ENCODE measurements at places on chromosomes 2 and 18. TPM values are rescaled to one million over a fixed set of nuclear protein-coding genes. Genes with fewer than 3 reads are reported as not detected.

DNA sequence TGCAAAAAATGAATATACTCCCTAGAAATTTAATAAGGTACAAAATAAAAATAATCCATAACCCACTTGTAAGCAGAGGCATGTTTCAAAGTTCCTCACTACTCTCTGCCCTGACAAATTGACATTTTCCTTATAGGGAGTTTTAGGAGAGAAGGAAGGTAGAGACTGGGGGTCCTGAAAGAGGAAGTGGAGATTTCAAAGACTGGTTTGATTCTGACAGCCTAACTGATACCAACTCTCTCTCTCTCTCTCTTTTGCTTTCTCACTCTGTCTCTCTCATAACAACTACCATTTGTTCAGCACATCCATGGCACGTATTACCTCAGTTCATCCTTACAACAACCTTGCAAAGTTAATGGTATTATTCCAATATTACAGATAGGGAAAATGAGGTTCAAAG lies 18.6 kb downstream of the FZD7 start:
- H3K36me3 ChIP-seq = no peaks in the 10 kb centered on the region
- peaks cover 3% of the 10 kb centered on the region for H3K4me1 ChIP-seq
- H3K4me3 ChIP-seq = no peak overlapping the region
- H3K27me3 ChIP-seq = no peaks in the 10 kb centered on the region

DNA sequence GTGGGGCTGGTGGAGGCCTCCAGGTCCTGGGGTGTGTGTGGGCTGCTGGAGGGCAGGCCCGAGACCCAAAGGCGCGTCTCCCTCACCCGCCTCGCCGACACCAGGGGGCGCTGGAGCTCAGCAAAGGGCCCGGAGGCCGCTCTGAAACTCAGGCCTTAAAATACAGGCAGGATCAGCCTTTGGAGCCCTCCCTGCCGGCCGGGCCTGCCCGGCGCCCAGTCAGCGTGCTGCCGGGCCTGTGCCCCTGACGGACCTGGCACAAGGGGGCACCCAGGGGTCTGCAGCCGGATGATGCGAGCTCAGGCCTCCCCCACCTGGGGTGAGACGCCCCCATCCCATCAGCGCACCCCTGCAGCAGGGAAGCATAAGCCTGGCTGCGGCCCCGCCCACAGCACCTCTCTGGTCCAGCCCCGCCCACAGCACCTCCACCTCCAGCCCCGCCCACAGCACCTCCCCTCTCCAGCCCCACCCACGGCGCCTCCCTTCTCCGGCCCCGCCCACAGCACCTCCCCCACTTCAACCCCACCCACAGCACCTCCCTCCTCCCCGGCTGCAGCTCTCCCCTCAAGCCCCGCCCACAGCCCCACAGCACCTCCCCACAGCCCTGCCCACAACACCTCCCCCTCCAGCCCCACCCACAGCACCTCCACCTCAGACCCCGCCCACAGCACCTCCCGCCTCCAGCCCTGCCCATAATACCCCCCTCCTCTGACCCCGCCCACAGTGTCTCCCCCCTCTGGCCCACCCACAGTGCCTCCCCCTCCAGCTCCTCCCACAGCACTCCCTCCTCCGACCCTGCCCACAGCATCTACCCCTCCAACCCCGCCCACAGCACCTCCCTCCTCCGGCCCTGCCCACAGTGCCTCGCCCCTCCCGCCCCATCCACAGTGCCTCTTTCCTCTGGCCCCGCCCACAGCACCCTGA lies 92.8 kb upstream of the OTOS start:
- H3K4me3 ChIP-seq = peak overlapping the region; percentile 28
- H3K27me3 ChIP-seq = no peaks in the 10 kb centered on the region
- H3K27ac ChIP-seq = peak overlapping the region; percentile 27
- DNase-seq = peak; percentile 94
- H3K4me1 ChIP-seq = peaks cover 27% of the 10 kb centered on the region
- H3K36me3 ChIP-seq = no peaks in the 10 kb centered on the region

DNA sequence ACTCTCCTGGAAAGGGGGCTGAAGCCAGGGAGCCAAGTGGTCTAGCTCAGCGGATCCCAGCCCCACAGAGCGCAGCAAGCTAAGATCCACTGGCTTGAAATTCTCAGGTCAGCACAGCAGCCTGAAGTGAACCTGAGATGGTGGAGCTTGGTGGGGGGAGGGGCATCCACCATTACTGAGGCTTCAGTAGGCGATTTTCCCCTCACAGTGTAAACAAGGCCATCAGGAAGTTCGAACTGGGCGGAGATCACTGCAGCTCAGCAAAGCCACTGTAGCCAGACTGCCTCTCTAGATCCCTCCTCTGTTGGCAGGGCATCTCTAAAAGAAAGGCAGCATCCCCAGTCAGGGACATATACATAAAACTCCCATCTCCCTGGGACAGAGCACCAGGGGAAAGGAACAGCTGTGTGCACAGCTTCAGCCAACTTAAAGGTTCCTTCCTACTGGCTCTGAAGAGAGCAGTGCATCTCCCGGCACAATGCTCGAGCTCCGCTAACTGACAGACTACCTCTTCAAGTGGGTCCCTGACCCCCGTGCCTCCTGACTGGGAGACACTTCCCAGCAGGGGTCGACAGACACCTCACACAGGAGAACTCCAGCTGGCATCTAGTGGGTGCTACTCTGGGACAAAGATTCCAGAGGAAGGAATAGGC lies 282.3 kb upstream of the EPC2 start:
- no peak overlapping the region for H3K4me3 ChIP-seq
- no peaks in the 10 kb centered on the region for H3K27me3 ChIP-seq
- H3K27ac ChIP-seq = no peak overlapping the region
- H3K4me1 ChIP-seq = no peaks in the 10 kb centered on the region
- DNase-seq = no peak

DNA sequence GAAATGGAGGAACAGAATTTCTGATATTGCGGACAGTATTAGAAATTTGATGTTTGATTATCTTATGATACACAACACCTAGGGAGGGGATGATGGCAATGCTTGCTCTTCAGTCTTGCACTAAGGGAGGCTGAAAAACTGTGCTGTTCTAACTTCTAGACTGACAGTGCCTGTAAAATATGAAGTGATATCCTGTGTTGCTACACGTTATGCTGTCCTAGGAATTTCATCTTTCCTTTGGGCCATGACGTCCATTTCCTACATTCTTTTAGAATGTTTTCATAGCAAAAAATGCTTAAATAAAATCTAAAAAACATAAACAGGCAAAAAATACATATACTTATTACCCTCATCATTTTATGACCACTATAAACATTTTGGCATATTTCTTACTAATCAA lies 55.3 kb downstream of the OSBPL1A start:
- no peaks in the 10 kb centered on the region for H3K4me1 ChIP-seq
- no peak for DNase-seq
- no peaks in the 10 kb centered on the region for H3K27me3 ChIP-seq
- H3K27ac ChIP-seq = no peak overlapping the region

DNA sequence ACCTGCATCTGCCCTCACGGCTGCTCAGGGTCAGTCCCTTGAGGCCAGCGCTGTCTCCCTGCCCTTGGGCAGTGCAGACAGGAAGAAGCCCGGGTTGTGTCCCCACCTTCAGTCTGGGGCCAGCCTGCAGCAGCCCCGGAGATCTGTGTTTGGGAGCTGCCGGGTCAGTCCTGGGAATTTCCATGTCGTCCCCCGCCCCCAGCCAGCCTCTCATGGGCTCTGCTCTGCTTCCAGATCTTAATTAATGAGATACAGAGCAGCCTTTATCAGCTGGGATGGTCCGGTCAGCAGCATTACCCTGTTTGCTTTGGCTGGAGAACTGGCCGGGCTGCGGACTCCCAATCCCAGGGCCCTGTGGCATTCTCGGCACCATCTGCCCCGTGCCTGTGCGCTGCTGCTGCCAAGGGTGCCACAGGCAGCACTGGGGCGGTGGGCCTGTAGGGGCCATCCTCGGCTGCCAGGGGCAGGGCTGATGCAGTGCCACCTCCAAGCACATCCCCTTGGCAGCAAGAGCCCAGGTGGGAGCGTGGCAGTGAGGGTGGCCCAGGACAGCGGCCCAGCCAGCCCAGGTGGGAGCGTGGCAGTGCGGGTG lies 2.4 kb downstream of the BOK start:
- H3K4me3 ChIP-seq = peak overlapping the region; percentile 46
- H3K27ac ChIP-seq = no peak overlapping the region
- no peak for DNase-seq
- peaks cover 17% of the 10 kb centered on the region for H3K4me1 ChIP-seq

Gene NOSTRIN
- 10.0 TPM for total RNA-seq

Gene PID1
- total RNA-seq = 38.9 TPM

Gene FAM237A
- total RNA-seq = not detected
